Activated naive CD8-positive, alpha-beta T cell treated with anti-CD3 and anti-CD28 coated beads for 36 hours (primary cell): ENCODE measurements at places on chromosomes 2 and 18. TPM values are rescaled to one million over a fixed set of nuclear protein-coding genes. Genes with fewer than 3 reads are reported as not detected.

GRCh38 chr2:165312999-165313398 is 73.8 kb downstream of the SCN2A start:
- H3K36me3 ChIP-seq: no peaks in the 10 kb centered on the region
- H3K4me1 ChIP-seq: no peaks in the 10 kb centered on the region
- DNase-seq: no peak
- no peak overlapping the region for H3K4me3 ChIP-seq
- H3K27ac ChIP-seq: no peak overlapping the region

- no peaks in the 10 kb centered on the region for H3K36me3 ChIP-seq
- no peak overlapping the region for H3K4me3 ChIP-seq
- DNase-seq: no peak
- H3K4me1 ChIP-seq: peaks cover 5% of the 10 kb centered on the region
These were observed 37.1 kb downstream of the COLEC12 start for GRCh38 chr18:463403-463802.

DNA sequence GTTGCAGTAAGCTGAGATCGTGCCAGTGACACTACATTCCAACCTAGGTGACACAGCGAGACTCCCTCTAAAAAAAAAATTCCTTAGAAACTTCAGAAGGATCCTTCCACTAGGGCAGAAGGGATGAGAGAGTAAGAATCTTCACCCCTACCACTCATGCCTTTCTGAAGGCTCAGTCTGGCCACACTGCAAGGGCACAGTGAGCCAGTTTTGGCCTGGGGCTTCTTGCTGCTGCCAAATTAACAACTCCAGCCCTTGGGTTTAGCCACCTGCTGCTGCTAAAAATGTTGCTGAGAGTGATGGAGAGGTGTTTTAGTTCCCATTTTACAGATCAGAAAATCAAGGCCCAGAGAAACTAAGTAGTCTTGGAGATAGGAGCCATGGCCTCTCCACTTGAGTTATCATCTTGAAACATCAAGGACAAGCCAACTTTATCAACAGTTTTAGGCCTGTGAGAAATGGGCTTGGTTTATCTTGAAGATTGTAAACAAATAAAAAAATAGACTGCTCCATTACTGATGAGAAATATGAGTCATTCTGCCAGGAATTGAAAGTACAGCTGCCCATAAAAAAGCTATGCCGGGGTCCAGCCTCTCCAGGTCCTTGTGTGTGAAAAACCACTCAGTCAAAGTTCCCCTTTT is 31.9 kb upstream of the CASP8 start:
- DNase-seq: no peak
- peak overlapping the region; percentile 91 for H3K27ac ChIP-seq
- peaks cover 53% of the 10 kb centered on the region for H3K4me1 ChIP-seq
- no peaks in the 10 kb centered on the region for H3K27me3 ChIP-seq
- peak overlapping the region; percentile 41 for H3K4me3 ChIP-seq

The CDK15 gene
- not detected for total RNA-seq
